Activated CD4-positive, alpha-beta memory T cell treated with anti-CD3 and anti-CD28 coated beads, Interleukin-2, amount 10 ng/mL, durations not matched to agents 7 days and 5 days (primary cell): ENCODE measurements at places on chromosomes 7 and 10. TPM values are rescaled to one million over a fixed set of nuclear protein-coding genes. Genes with fewer than 3 reads are reported as not detected.

- peaks cover 61% of the 10 kb centered on the region for H3K4me1 ChIP-seq
- DNase-seq: peak; percentile 71
- H3K27me3 ChIP-seq: no peaks in the 10 kb centered on the region
- H3K36me3 ChIP-seq: peaks cover 16% of the 10 kb centered on the region
- peak within 1 kb of the TSS; percentile 73 for H3K4me3 ChIP-seq
- peak within 1 kb of the TSS; percentile 97 for H3K27ac ChIP-seq
These were observed at the start of gene SUN1 for GRCh38 chr7:832167-832967. SUN1 (plus strand) TSS chr7:832476; CDS start chr7:832525, 49 bp downstream.

- H3K36me3 ChIP-seq: no peaks in the 10 kb centered on the region
- no peak for DNase-seq
- no peak overlapping the region for H3K27ac ChIP-seq
- no peaks in the 10 kb centered on the region for H3K4me1 ChIP-seq
These were observed 197.5 kb downstream of the C7orf25 start for GRCh38 chr7:42714356-42714755.

The FRMPD2 gene
- not detected for total RNA-seq

- H3K27ac ChIP-seq: no peak overlapping the region
- DNase-seq: no peak
- H3K27me3 ChIP-seq: no peaks in the 10 kb centered on the region
These were observed 998.1 kb downstream of the LRMDA start for GRCh38 chr10:76429368-76430060.

The EN2 gene
- total RNA-seq: not detected

The ECHDC3 gene
- not detected for total RNA-seq

DNA sequence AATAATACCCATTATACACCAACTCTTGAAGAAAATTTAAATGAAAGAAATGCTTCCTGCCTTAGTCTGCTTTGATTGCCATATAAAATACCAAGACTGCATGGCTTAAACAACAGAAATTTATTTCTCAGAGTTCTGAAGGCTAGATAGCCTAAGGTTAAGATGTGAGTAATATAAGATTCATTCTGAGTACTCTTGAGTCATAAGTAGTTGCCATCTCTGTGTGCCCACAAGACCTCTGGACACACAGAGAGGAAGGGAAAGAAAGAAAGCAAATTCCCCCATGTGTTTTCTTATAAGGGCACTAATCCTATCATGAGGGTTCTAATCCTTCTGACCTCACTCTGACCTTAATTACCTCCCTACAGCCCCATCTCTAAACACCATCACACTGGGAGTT is 201.2 kb downstream of the PTN start:
- no peaks in the 10 kb centered on the region for H3K4me1 ChIP-seq
- DNase-seq: no peak
- no peaks in the 10 kb centered on the region for H3K36me3 ChIP-seq

- peaks cover 25% of the 10 kb centered on the region for H3K27me3 ChIP-seq
- no peak overlapping the region for H3K27ac ChIP-seq
- peaks cover 5% of the 10 kb centered on the region for H3K36me3 ChIP-seq
These were observed 1.3 kb upstream of the CLDN12 start for GRCh38 chr7:90401989-90402388.

GRCh38 chr10:127614484-127615017 is 65.4 kb downstream of the NPS start:
- no peak overlapping the region for H3K4me3 ChIP-seq
- no peak overlapping the region for H3K27ac ChIP-seq
- no peak for DNase-seq
- H3K36me3 ChIP-seq: no peaks in the 10 kb centered on the region
- no peaks in the 10 kb centered on the region for H3K27me3 ChIP-seq
